Activated CD4-positive, alpha-beta T cell treated with anti-CD3 and anti-CD28 coated beads, Interleukin-2, amount 50 U/mL, for 1 hour (primary cell): ENCODE measurements at places on chromosomes 4 and X.

GRCh38 chr4:30208731-30209435, 511.3 kb upstream of the PCDH7 start:
- DNase-seq = no peak

GRCh38 chr4:40992472-40993295, 221.7 kb downstream of the APBB2 start:
- no peak for DNase-seq

DNA sequence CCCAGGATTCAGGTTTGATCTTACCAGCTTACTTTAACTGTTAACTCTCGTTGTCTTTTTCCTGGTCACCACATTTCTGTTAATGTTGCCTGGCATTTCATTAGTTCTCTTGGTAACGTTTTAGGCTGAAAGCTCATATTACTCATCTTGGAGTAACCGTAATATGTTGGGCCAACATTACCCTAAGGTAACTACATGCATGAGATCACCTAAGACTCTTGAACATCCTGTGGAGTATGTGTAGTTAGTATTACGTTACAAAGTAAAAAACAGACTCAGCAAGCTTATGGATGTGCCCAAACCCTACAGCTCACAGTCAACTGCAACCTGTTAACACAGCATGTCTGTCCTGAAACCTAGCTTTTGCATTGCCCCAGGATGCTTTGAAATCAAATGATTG, 203.3 kb upstream of the HS3ST1 start:
- no peak for DNase-seq

GRCh38 chr4:85548841-85549240, 73.9 kb downstream of the ARHGAP24 start:
- DNase-seq = no peak

DNA sequence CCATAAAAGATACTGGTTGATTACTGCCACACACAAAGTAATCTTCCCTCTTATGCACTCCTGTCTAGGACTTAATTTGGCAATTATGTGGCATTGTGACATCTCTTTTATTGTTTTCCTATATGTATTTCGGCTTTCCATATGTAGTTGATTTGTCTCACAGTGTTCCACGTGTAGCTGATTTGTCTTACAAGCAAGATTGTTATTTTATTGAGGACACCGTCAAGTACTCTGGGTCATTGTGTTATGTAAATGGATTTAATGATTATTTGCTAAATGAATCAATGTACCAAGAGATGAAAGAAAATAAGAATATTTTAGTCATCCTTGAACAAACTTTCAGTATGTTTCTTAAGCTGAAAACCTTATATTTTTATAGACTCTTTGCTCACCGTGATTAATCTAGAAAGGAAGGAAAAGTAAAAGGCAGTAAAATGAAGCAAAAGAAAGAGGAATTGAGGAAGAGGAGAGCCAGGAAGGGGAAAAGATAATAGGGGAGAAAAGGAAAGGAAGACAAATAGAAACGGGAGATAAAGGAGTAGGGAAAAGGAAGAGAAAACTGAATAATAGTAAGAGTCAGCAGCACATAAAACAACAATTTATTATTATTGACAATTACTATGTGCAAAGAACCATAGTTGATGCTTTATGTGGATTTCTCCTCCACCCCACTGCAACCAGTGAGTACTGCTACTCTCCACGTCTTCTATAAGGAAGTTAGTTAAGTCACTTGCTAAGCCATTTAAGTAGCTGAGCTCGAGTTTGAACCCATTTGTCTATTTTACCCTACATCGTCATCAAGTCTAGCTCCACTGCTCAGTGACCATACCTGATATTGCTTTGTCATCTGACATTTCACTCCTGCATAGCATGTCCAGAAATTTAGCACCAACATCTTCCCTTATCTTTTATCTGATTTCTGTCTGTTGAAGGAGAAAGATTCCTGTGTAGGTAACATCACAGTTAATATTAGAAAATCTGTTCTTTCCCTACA, 336.5 kb downstream of the BMPR1B start:
- no peak for DNase-seq

- no peak for DNase-seq
Measured at GRCh38 chrX:81304563-81304962, 102.7 kb downstream of the SH3BGRL start.

- no peak for DNase-seq
Measured at GRCh38 chr4:184237612-184238011, 19.9 kb upstream of the ENPP6 start.

GRCh38 chrX:100090931-100091330, 319.1 kb downstream of the PCDH19 start:
- DNase-seq = no peak
